NCI-H2081 (cell line): ENCODE measurements at places on chromosomes 2 and 18.

DNA sequence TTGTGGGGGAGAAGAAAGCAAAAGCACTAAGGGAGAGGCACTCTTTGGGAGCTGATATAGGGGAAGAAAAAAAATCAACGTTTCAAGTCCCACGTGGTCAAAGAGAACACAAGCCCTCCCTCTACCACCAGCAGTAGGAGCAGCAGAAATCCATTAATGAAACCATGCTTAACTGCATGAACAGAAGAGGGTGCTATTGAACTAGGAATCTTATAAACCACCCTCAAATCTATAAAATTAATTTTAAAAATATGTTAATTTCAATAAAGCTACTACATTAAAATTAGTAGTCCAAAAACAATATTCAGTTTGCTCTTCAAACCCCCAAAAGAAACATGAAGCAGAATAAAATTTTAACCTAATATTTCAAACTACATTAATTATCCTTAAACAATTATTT is 147.8 kb downstream of the TMEM18 start:
- peak; percentile 80 for DNase-seq

DNA sequence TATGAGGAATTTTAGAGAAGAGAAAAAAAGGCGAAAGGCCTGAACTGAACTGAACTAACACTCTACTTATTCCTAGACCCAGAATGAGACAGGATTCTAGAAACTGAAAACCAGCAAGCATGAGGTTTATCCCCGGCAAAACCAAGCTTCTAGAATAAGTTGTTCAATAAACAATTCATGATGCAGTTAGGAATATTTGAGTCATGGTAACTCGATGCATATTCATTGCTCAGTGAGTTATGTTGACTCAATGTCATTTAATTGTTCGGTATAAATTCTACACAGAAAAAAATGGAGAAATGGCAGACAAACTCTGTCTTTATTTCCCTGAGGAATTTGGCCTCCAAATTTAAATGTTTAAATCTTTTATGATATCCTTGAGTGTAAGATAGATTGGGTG is 321.5 kb downstream of the SATB2 start:
- no peak for DNase-seq

GRCh38 chr2:77348821-77349220 is 173.4 kb downstream of the LRRTM4 start:
- no peak for DNase-seq

DNA sequence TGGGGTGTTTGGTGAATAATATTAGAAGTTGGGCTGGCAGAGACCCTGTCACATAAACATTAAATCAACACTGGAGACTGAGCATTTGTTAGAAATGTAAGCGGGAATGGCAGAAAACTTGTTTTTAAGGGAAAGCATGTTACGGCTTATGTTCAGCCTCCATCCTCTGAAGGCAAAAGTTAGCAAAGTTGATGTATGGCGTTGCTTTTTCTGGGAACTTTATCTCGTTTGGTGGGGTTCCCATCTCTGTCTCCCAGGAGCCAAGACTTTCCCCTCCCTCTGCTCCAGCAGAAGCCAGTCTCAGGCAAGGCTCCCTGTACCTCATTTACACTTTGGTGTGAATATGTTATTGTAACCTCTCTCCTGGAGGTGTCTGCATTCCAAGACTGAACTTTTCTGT is 105.1 kb downstream of the MSH2 start:
- DNase-seq = no peak

DNA sequence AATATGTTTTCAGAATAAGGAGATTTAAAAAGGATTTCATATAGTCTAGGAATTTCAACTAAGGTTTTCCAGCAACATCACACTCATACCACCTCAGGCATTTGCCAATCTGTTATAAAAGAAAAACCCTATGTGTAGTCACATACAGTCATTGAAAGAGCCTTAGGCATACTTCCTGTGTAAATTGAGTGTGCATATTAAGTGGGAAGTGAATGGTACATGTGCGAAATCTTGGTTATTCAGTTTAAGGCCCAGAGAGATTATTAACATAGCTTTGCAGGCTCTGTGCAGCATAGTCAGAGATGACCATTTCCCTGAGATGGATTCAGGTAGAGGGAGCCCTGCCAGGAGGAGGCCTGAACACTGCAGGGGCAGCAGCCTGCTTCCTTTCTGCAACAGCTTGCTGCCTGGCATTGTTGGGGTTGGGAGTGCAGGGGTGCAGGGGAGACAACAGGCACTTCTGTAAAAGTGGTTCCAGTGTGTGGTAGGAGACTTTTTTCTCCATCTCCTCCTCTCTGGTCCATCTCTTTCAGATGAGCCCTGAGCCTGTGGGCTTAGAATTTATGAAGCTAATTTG is 100.1 kb upstream of the OSR1 start:
- no peak for DNase-seq

- DNase-seq = no peak
Measured at GRCh38 chr2:240211598-240212424, 71.4 kb upstream of the OTOS start.

DNA sequence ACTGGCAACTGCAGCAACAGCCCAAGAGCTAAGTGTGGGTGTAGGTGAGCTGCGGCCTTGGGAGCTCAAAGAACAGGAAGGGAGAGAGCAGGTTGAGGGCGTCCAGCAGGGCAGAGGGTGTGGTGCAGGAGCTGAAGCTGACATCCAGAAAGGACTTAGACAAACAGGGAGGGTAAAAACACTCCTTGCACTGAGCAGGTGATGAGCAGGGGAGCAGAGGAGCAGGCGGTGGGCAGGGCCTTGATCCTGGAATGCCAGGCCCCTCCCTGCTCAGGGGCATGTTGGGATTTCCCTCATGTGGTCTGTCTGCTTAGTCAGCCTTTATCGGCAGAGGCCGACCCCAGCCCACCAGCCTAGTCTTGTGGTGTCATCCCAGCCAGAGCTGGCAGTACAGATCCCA is 63.6 kb downstream of the VSNL1 start:
- no peak for DNase-seq

- no peak for DNase-seq
Measured at GRCh38 chr18:36304723-36305122, 7.2 kb downstream of the FHOD3 start.

DNA sequence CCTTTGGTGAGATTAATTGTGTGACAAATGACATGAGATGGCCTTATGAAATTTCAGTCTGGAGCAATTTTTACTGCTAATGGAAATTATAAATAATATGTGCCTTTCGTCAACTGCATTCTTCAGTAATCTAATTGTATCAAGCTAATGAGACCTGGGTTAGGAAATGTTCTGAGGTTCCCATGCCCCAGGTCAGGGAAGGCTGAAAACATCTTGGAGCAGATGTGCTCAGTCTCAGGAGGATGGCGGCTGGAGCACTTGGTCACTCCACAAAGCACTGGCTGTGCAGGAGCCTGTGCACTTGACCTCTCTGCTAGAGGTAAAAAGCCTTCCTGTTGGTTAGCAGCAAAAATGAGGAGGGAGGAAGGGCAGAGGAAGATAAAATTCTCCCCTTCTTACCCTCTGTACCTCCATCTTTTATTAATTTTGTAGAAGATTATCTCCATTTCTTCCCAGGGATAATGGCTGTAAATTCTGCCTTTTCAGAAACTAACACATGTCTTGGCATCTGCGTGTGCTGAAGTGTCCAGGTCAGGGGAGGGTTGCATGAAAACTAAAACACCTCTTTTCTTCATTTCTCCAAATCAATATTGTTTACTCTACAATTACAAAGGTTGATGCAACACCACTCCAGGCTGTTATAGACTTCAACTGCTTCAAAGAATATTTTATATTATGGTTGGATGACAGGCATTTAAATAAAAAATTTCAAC is 1606.4 kb upstream of the ACVR2A start:
- no peak for DNase-seq
